ENCODE measurements at places on chromosomes 3 and 15. TPM values are rescaled to one million over a fixed set of nuclear protein-coding genes. Genes with fewer than 3 reads are reported as not detected.

CLDN16 gene
- total RNA-seq = 0.53 TPM

IL20RB gene
- total RNA-seq = 15.2 TPM

SLC6A20 gene
- 8.2 TPM for total RNA-seq

LIPC gene
- total RNA-seq = 24.4 TPM

TTLL13 gene
- 0.71 TPM for total RNA-seq

ASB7 gene
- total RNA-seq = 10.9 TPM

MRAS gene
- total RNA-seq = 314 TPM

ZNF620 gene
- total RNA-seq = 6.1 TPM

CDHR4 gene
- total RNA-seq = 1.6 TPM

STX19 gene
- total RNA-seq = 0.31 TPM

SST gene
- total RNA-seq = not detected

HCN4 gene
- total RNA-seq = not detected

SLC9A9 gene
- total RNA-seq = 16.0 TPM

CSPG5 gene
- 0.67 TPM for total RNA-seq

SNURF gene
- total RNA-seq = 30.3 TPM

PTPRG gene
- 67.7 TPM for total RNA-seq

SPESP1 gene
- total RNA-seq = 2.0 TPM

MRPS25 gene
- 48.9 TPM for total RNA-seq
